Hippocampal formation (tissue), 2 donors: ENCODE measurements at places on chromosomes 2 and 18.

- no peak for DNase-seq
These were observed 539.8 kb upstream of the RAB6C start for GRCh38 chr2:129439406-129440302.

- DNase-seq: no peak
These were observed 110.3 kb downstream of the NOL10 start for GRCh38 chr2:10579441-10579840.

DNA sequence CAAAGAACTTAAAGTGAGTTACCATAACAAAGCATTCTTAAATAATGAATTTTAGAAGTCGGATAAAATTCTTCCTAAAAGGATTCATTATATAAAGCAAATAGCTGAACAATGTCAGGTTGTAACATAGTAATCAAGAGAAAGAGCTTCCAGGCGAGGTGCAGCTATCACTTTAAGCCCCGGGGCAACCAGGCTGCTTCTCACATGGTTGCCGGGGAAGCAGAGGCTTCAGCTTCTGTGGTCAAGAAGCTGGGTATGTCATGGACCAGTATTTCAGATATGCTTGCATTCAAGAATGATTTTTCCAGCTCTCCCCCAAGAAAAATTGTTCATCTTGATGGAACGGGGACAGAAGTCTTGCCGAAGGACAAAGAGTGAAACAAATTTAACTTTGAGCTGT is 23.6 kb upstream of the KYNU start:
- no peak for DNase-seq

DNA sequence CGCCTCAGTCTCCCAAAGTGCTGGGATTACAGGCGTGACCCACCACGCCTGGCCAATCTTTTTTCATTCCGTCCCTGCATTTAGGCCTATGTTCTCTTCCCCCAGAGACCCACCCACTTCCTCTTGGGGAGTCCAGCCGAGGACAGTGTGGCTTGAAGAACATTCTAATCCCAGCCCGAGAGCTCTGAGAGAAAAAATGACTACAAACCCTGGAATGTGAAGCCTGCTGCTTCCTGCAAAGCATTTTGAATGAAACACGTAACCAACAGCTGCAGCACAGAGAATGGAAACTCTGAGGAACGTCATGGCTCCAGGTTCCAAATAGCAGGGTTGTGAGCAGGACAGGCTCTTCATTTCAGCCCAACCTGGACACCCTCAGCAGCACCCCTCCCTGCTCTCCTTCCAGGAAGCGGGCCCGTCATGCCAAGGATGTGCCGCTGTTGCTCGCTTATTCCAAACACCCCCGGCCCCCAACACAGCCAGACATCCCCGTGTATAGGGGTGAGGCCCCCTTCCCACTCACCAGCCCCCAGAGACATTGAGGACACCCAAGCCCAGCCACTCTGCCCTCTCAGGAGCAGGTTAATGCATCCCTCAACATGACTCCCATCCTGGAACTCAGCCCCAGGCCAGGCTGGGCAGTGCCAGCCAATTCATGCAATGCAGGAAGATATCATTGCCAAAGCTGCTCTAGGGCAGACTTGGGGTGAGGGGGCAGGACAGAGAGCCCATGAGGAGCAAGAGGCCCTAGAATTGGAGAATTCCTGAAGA is 139.8 kb downstream of the ZFP36L2 start:
- DNase-seq: no peak

GRCh38 chr18:58562999-58563667 is 65.8 kb downstream of the ALPK2 start:
- no peak for DNase-seq

DNA sequence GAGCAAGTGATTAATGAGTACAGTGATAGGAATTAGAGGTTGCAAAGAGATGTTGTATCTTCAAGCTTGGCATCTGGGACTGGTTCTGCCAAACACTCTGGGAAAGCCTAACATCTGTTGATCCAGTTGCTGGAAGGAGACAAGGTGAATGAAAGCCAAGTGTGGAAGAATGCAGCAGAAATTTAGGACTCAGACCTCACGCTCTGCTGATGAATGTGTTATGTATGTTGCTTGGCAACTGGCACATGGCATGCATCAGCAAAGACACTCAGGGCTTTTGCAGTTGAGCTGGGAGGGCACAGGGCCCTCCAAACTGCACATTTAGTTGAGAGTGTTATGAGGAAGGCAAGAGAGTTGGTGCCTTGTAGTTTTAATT is 105.5 kb downstream of the COLEC12 start:
- DNase-seq: no peak

DNA sequence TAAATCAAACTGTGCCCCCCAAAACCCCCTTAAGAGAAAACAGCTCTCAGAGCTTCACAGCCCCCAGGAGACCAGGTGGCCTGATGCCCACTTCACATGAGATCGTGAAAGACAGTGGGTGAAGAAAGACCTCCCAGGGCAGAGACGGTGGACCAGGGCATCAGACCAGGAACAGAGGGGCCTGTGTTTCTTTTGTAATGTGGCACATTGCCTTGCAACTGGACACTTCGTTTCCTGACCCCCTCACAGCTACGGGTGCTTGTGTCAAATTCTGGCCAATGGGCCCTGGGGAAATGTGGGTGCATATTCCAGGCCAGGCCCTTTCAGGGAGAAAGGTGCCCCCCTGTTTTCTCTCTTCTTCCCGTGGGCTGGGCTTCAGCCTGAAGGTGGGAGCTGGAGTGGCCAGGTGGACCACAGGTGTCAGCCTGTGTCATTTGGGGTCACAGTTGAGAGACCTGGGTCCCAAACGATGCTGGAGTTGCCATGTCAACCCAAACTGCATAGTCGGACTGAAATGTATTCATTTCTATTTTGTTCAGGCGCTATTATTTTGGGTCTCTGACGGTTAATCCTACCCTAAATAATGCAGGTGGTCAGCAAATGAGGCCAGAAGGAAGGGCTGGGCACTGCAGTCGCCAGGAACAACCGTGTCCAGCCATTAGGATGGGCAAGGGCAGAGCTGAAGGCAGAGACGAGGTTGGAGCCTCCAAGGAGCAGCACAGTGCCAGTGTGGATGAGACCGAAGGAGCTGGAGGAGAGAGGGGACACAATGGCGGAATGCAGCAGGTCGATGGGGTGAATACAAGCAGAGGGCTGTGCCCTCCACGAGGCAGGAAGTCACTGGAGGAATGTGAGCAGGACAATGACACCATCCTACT is 338.2 kb downstream of the EIPR1 start:
- DNase-seq: no peak

DNA sequence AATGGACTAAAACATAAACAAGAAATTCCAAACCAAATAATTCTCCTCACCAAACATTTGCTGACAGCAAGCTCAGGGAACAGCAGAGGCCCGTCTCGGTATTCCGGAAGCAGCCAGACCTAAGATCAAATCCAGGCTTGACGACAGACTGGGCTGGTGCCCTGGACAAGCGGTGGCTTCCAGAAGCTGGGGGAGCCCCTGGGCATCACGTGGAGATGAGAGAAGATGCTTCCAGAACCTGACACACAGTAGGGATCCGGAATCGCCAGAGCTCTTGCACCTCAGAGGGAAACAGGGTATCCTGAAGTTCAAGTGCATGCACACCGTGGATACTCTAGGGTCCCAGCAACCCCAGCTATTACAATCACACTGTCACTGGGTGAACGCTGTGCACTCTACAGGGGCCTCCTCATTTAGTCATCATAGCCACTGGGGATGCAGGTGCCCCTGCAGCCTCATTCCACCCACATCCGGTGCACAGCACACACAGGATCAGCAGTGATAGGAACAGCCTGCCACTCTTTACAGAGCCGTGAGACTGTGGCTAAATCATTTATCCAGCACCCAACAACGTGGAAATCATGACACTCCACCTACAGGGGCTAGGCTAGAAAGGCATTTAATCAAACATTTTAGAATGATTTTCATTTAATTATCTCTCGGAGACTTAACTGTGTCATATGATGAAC is 102.6 kb downstream of the HDAC4 start:
- no peak for DNase-seq

GRCh38 chr2:226154610-226155009 is 645.0 kb downstream of the IRS1 start:
- DNase-seq: no peak

DNA sequence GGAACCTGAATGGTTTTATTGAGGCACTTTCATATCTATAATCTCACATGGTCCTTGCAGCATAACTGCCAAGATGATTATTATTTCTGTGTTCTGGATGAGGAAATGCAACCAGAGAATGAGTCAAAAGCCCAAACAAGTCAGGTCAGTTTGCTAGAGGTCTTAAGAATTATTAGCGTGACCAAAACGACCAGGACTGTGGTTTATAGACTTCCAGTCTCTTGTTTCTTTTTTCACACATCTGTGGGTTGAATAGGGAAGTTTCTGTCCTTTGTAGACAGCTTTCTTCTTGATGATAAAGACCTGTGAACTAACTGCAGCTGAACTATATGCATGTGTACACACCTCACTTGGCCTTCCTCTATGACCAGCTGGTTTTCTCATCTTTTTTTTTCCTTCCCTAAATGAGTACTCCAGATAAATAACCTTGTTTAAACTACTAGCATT is 13.9 kb downstream of the ADAM23 start:
- no peak for DNase-seq

DNA sequence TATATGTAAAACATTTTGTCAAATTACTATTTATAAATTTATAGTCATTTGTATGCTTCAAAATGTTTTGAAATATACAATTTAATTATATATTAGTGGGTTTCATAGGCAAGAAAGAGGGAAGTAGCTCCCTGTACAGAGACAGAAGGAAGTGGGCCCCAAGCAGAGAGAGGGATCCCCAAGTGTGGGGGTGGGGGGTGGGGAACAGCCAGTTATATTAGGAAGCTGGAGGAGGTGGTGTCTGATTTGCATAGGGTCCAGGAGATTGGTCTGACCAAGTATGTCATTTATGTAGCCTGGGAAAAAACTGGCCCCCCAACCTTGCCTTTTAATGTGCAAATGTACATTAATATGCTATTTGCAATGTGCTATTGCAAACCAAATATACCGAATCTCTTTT is 76.5 kb upstream of the ZSWIM2 start:
- no peak for DNase-seq

GRCh38 chr2:33532966-33533365 is 56.5 kb downstream of the RASGRP3 start:
- DNase-seq: no peak

DNA sequence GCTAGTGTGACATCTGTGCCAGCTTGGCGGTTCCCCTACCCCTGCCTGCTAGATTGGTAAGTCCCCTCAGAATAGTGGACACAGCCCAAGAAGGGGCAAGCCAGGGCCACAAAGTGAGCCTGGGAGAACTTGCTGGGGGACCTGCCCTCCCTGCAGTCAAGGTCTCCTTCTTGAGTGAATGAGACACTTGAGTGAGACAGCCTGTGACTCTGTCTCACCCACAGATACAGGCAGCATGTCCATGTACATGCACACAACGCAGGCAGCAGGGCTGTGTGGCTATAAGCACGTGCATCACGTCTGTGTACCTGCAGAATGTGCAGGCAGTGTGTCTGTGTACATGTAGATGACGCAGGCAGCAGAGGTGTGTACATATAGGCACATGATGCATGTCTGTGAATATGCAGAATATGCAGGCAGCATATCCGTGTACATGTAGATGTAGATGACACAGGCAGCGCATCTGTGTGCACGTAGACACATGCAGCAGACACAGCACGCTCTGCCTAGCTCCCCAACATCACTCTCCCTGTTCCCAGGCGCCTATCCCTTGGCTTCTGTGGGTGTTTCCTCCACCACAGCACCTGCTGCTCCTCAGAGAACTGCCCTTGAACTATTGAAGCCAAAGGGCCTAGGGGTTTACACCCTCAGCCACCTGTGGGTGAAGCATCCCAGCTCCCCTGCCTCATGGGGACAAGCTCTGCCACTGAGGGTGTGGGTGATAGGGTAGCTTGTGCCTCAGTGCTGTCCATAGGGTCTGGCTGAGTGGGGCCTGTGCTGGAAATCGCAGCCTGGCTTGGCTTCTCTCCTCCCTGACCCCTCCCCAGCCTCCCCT is 147.2 kb upstream of the TWIST2 start:
- DNase-seq: no peak

GRCh38 chr2:19845323-19845920 is 56.4 kb downstream of the TTC32 start:
- DNase-seq: no peak

DNA sequence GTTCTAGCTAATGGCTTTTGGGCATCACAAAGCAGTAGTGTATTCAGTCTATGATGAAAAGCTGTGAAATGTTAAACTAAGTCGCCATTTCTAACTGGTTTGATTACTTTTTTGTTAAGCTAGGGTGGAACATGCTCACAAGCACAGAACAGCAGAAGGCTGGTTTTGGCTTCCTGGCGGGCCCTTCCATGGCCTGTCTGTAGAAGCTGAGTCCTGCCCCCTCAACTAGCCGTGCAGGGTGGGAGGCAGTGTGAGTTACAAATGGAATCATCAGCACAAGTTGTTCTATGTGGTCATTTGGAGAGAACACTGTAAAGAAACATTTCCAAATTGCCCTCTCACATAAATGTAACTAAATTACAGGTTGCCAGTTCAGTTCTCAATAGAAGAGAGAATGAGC is 290.8 kb downstream of the ALPK2 start:
- no peak for DNase-seq

DNA sequence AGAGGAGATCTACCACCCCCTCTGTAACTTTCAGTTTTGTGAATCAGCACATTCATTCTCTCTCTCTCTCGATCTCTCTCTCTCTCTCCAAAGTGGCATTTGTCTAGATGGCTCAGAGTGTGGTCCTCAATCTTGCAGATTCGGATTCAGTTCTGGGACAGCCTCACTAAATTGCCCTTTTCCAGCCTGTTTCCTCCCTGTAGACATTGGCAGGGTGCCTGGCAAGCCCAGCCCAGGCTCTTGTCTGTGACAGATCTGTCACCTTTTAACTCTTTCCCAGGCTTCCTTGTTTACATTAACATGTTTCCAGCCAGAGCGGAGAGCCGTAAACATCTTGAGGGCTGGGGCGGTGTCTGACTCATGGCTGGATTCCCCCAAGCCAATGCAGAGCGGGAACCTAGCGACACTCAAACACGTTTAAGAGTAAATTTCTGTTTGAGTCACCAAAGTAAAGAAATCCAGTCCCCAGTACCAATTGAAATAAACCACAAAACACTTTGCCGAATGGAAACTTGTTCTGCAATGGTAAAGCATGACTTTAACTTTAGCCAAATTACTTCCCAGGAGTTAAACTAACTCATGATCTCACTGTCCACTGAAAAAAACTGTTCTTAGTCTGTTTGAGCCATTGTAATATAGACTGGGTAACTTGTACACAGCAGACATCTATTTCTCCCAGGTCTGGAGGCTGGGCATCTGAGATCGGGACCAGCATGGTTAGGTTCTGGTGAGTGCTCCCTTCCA is 6.6 kb upstream of the CYP27C1 start:
- no peak for DNase-seq

DNA sequence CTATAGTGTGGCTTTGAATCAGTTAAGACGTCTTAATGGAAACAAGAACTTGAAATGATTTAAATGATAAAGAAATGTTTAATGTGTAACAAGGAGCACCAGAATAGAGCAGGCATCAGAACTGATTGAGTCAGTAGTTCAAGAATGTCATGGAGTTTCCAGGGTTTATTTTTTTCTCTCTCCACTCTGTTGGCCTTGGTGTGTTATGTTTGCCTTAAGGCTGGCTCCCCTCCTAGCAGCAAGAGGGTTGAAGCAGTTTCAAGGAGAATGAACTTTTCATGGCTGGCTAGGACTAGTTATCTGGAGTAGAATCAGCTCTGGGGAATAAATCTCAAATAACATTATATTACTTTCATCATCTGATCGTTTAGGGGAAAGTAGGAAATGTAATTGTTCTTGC is 13.4 kb upstream of the GLS start:
- DNase-seq: no peak
